ENCODE measurements at places on chromosomes 11 and 22.
A peak's percentile ranks its signal among the peaks of the same experiment; 100 is the strongest.

- DNase-seq: no peak
Observed at GRCh38 chr11:17741487-17741886, 6.9 kb downstream of the KCNC1 start.

DNA sequence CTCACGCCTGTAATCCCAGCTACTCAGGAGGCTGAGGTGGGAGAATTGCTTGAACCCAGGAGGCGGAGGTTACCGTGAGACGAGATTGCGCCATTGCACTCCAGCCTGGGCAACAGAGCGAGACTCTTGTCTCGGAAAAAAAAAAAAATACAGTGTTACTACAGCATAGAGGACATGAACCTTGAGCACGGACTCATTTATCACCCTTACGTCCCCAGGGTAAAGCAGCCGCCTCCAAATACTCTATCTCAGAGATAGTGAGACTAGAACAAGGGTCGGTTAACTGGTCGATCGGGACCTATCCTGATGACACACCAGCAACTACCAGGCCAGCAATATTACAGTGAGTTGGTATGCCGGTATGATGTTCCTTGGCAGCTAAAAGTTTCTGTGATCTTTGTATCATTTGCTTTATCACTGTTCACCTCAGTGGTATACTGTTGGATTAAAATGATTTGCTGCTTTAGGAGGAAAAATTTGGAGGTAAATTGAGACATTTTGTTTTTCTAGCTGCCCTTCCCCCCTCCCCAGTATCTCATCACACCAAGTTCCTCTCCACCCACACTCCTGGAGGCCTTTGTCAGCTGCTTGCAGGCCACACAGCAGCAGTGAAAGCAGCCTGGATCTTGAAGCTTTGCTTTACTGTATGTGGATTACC is 7.0 kb upstream of the SIDT2 start:
- no peak for DNase-seq

- no peak for DNase-seq
Observed at GRCh38 chr11:14637868-14638409, 5.7 kb upstream of the PDE3B start.

DNA sequence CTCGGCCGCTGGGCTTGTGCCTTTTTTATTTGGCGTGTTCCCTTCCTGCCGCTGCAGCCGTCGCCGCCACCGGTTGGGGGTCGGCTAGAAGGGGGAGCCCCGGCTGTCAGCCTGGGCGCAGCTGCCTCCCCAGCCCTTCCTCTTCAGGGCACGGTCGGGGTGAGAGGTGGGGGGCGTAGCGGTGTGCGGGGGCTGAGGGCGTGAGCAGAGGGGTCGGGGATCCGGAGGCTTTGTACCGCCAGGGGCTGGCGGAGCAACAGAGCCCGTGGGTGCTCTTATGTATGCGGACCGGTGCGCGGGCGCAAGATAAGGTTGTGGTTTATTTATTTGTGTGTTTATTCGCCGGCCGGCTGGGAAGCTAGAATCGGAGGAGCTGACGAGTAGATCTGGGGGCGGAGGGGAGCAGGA is 477 bp downstream of the ZBTB16 start:
- DNase-seq: no peak

DNA sequence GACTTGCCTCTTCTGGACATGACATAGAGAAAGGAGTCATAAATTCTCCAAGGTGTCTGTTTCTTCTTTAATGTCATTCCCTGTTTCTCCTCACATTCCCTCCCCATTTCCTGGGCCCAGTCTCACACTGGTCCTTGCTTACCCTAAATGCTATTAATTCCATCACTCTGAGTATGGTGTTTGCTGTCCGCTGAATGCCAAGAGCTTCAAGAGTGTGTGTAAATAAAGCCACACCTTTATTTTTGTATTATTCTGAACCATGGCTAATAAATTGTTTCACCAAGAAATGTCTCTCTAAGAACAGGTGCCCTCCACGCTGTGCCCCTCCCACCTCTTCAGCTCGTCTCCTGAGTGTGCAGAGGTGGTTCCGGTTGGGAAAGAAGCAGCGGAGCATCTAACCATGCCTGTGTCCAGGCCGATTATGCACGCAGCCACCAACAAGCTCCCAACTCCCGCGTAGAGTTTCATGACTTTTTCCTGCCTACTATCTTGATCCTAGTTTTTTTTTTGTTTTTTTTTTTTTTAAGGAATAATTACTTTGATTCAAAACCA is 8.6 kb downstream of the TMEM121B start:
- DNase-seq: no peak

DNA sequence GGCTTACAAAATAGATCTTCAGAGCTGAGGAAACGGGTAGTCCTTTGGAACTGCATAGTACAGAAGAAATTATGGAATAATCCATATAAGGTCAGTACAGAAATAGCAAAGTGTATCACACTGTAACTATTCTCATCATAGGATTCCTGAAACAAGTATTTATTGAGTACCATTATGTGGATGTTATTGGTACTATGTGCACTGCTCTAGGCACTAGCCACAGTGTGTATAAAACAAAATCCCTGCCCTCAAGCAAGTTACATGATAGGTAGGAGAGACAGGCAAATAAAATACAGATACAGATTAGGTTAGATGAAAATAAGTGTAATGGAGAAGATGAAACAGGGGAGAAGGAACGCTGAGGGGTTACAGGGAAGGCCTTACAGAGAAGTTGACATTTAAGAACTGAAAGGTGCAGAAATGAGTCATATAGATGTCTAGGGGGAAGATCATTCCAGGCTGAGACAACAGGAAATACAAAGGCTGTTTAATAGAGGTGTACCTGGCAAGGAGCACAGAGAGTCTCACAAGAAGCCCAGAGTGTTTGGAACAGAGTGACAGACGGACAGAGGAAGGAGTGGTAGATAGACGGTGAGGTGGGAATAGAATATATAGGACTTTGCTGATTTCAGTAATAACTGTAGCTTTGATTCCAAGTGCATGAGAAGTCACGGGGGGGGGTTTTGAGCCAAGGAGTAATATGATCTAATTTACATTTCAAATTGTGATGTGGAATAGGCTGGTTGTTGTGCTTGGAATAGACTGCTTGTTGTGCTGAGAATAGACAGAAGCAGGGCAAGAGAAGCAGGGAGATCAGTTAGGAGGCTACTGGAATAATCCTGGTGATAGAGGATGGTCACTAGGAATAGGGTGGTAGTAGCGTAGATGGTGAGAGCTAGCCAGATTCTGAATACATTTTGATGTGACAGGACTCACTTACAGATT is 13.7 kb downstream of the RNF141 start:
- no peak for DNase-seq

DNA sequence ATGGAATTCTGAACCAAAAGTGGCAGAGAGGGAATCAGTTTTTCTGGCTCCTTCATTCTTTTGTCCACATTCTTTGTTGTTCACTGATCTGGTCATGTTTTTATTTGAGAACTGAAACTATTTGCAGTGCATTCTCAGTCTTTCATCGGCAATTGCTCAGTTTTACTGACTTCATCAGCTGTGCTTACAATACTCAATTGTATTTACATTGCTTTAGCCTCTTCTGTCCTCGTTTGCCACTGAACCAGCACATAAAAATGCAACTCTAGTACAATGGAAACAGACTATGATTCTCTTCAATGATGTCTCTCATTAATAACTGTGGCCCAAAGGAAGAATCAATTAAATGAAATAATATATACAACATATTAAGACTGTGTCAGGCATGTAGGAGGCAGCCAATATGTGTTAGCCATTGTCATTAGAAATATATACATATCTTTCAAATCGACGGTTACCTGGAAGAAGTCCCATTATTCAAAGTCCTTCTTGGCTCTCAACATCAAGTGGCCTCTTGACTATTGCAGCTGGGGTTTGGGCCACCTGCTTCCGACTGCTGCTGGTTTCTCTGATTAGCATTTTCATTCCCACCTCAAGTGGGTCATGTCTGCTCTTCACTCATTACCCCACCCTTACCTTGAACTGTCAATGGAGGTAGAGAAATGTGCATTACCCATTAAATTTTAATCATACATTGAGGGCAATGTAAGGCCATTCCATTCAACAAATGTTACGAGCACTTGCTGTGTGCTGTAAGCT is 600.1 kb downstream of the INSC start:
- no peak for DNase-seq

DNA sequence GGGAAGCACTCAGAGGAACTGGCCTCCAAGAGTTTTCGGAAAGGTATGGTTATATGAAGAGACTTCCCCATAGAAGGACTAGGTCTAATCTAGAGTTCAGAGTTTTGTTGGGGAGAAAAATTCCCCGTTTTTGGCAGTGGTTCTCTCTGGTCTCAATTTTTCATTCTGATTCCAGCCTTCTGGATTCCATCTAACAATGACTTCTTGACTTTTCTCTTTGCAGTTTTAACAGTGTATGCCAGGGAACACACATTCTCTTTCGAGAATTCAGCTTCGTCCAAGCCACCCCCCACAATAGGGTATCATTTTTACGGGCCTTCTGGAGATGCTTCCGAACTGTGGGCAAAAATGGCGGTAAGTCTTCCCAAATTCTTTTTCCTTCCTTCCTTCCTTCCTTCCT is 115.6 kb downstream of the CSTPP1 start:
- no peak for DNase-seq

DNA sequence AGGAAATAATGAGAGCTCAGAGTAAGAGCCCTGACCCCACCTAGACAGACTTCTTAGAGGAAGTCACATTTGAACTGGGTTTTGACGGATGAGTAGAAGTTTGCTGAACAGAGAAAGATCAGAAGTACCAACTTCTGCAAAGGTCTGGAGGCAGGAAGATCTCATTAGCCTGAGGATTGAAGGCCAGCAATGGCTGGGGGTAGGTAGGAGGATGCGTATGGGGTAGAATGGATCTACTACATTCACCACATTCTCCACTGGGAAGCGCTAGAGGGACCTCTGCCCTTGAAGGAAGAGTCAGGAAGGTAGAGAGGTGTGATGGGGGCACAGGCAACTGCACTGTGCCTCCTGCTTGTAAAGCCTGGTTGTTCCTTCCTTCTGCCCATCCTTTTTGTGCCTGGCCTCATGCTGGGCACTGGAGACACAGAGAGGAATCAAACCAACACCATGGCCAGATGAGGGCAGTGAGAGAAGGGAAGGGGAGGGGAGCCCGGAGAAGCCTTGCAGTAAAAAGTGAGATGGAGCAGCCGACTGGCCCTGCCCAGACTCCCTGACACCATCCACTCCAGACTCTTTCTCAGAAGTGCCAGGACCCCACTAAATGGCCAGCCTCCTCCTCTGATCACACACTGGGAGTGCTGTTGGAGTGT is 4.9 kb downstream of the TPBGL start:
- DNase-seq: no peak

- no peak for DNase-seq
Observed at GRCh38 chr22:42857845-42858481, 890 bp upstream of the ARFGAP3 start.

- no peak for DNase-seq
Observed at GRCh38 chr11:116969694-116970093, 128.5 kb downstream of the SIK3 start.

DNA sequence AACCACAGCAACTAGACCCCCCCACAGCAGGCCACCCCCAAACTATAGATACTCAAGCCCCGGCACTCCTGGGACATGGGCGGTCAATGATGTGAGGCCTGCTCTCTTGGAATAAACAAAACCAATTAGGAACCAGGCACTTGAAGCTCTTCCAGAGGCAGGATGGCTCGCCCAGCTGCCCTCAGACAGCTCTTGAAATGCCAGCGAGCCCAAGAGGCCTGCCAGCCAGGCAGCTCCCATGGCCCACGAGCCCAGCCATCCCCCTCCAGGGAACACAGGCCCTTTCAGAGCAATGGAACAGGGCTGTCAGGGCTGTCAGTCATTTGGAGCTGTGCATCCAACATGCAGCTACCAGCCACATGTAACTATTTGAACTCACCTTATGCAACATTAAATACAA is 34.0 kb upstream of the TFIP11 start:
- DNase-seq: no peak

- DNase-seq: no peak
Observed at GRCh38 chr11:89067264-89067663, 1.5 kb upstream of the GRM5 start.

- DNase-seq: no peak
Observed at GRCh38 chr11:63508009-63508408, 2.1 kb downstream of the LGALS12 start.

DNA sequence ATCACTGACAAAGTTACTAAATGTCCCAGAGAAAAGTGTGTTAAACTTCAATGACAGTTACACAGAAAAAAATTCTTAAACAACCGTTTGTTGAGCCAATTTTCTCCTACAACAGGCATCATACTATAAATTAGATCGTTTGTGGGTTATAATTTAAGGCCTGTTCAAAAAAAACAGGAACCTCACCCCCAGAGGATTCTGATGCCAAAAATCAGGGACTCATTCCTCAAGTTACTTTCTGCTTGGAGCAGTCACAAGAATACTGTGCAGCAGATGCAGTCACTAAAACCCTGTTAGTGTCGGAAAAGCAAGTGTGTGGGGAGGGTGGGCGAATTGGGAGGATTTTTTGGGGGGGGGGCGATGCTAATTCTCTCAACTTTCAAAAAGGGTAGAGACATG is 657 bp downstream of the CWC15 start:
- no peak for DNase-seq

GRCh38 chr11:103326070-103326794 is 217.0 kb downstream of the DYNC2H1 start:
- peak; percentile 11 for DNase-seq

- no peak for DNase-seq
Observed at GRCh38 chr11:10813945-10814344, 5.2 kb upstream of the EIF4G2 start.

DNA sequence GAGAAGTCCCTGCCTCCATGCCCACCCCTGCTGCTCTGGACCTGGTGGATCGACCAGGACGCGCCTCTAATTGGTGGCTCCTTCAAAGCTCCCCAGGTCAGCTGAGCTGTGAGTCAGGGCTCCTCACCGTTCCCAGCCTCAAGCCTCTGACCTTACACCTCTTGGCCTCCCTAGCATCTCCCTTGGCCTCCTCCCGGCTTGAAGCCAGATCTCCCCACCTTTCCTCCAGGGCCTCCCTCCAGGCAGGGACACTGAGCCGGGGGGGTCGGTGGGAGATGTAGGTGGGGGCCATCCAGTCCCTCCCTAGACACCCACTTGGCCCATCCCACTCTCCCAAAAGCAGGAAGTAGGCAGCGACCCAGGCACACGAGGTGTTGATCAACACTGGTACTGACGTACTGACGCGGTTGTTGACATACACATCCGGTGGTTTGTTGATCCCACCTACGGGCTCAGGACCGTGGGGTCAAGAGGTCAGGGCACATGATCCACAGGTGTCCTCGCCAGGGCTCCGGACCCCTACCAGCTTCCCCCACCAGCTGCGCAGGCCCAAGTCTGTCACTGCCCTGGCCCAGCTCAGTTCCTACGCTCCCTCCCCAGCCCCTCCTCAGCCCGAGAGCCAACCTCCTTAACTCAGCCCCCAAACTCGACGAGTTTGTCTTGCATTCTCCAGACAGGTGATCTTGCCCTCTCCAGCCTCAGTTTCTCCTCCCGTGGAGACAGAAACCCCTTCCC is 802 bp downstream of the ATG2A start:
- peak; percentile 53 for DNase-seq

DNA sequence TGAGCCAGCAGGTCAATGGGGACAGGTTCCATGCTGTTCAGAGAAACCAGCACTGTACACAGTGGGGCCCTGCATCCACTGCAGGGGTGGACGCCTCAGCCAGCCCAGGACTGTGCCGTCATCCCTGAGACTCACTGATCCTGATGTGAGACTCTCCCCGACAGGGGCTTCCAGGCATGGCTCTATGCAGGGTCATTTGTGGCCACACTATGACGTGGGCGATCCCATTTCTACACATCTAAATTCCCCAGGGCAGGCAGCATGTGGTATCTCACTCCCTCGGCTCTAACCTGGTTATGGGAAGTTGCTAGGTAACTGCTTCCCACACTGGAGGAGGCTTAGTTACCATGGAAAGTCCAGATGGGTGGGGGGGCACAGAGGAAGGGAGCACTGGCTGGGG is 14.2 kb upstream of the FAM83F start:
- no peak for DNase-seq

- DNase-seq: no peak
Observed at GRCh38 chr11:10906521-10906920, 48.7 kb upstream of the ZBED5 start.
